Thoracic aorta (tissue), 2 donors: ENCODE measurements at places on chromosomes 6 and 20.
A peak's percentile ranks its signal among the peaks of the same experiment; 100 is the strongest.

- H3K27me3 ChIP-seq, result peaks cover 4% of the 10 kb centered on the region
- DNase-seq, result no peak
- H3K4me1 ChIP-seq, result no peaks in the 10 kb centered on the region
- H3K27ac ChIP-seq, result no peak overlapping the region
- H3K36me3 ChIP-seq, result no peaks in the 10 kb centered on the region
- H3K4me3 ChIP-seq, result peak overlapping the region; percentile 60
Observed at GRCh38 chr20:728256-728944, 39.9 kb downstream of the SLC52A3 start.

DNA sequence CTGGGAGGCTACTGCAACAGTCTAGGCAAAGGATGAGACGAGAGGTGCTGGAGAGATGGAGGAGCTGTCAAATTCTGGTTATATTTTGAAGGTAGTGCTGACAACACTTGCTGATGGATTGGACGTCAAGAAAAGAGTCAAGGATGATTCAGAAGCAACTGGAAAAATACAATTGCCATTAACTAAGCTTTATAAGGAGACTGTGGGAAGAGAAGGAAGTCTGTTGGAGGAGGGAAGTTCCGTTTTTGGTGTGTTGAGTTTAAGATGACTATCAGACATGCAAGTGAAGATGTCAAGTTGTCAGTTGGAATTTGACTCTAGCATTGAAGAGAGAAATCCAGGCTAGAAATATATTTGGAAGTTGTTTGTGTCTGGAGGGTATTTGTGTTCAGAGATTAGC, 358.1 kb downstream of the RNGTT start:
- no peaks in the 10 kb centered on the region for H3K27me3 ChIP-seq
- H3K27ac ChIP-seq, result no peak overlapping the region
- H3K4me3 ChIP-seq, result no peak overlapping the region
- no peak for DNase-seq
- H3K36me3 ChIP-seq, result no peaks in the 10 kb centered on the region

DNA sequence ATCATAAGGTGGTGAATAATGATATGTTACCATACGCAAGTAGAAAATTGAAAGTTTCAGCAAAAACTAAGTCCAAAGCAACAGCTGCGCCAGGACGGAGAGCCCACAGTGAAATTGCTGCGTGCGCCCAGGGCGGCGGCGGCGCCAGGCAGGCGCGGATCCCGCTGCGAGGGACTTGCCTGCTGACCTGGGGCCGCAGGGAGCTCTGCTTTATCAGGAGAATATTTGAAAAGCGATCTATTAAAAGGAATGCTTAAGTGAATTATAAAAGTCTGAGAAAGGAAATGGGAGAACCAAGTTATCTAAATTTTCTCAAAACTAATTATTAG, 85.4 kb downstream of the THBS2 start:
- H3K36me3 ChIP-seq, result no peaks in the 10 kb centered on the region
- H3K27ac ChIP-seq, result peak overlapping the region; percentile 96
- H3K27me3 ChIP-seq, result no peaks in the 10 kb centered on the region
- H3K4me3 ChIP-seq, result peak overlapping the region; percentile 48
- DNase-seq, result no peak

- no peak overlapping the region for H3K27ac ChIP-seq
- no peaks in the 10 kb centered on the region for H3K27me3 ChIP-seq
- peaks cover 6% of the 10 kb centered on the region for H3K4me1 ChIP-seq
- H3K4me3 ChIP-seq, result no peak overlapping the region
- DNase-seq, result no peak
Observed at GRCh38 chr6:161437851-161438250, 164.0 kb upstream of the AGPAT4 start.

DNA sequence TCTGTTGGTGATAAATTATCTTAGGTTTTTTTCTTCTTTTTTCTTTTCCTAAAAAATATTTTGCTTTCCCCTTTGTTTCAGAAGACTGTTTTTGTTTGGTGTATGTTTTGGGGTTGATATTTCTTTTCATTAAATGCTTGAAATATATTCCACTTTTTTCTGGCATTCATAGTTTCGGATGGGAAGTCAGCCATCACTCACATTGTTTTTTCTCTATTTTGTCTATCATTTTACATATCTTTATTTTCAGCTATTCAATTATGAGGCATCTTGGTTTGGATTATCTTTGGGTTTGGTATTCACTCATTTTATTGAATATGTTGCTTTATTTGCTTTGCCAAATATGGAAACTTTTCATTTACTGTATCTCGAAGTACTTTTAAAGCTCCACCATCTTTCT, 600.5 kb upstream of the EYS start:
- no peak overlapping the region for H3K4me3 ChIP-seq
- no peak overlapping the region for H3K27ac ChIP-seq
- H3K4me1 ChIP-seq, result no peaks in the 10 kb centered on the region
- no peaks in the 10 kb centered on the region for H3K27me3 ChIP-seq
- no peaks in the 10 kb centered on the region for H3K36me3 ChIP-seq
- DNase-seq, result no peak

DNA sequence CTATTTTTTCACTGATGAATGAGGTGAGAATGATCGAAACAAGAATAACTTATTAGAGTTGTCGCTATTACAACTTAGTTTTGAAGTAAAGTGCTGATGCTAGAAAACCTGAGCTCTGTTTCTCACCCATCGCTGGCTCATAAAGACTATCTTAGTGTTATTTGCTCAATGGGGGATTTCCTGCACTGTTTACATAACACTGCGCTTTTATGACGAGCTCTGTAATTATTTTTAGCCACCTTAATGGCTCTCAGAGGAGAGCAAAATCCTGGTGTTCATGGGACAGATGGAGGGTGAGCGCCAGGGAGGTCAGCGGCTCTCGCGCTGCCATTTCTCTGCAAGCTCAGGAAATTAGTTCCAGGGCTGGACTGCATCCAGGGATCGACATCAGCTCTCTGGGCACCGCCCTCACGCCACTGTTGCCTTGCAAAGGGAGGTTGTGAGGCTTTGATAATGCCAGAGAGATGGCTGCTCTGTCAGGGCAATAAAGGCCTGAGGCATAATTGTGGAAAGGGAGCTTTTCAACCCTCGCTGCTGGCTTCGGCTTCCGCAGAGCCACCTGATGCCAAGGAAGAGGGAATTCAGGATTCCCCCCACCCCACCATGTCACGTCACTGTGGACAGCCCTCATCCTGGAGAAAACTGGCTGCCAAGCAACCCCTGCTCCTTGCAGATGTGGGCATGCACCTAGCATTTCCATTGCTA, 72.0 kb downstream of the DACT2 start:
- H3K27me3 ChIP-seq, result no peaks in the 10 kb centered on the region
- H3K4me3 ChIP-seq, result no peak overlapping the region
- DNase-seq, result no peak
- H3K36me3 ChIP-seq, result no peaks in the 10 kb centered on the region

- no peaks in the 10 kb centered on the region for H3K27me3 ChIP-seq
- no peak overlapping the region for H3K4me3 ChIP-seq
- no peak for DNase-seq
- H3K27ac ChIP-seq, result no peak overlapping the region
- H3K4me1 ChIP-seq, result peaks cover 13% of the 10 kb centered on the region
- no peaks in the 10 kb centered on the region for H3K36me3 ChIP-seq
Observed at GRCh38 chr20:57753332-57754164, 43.7 kb upstream of the PMEPA1 start.

DNA sequence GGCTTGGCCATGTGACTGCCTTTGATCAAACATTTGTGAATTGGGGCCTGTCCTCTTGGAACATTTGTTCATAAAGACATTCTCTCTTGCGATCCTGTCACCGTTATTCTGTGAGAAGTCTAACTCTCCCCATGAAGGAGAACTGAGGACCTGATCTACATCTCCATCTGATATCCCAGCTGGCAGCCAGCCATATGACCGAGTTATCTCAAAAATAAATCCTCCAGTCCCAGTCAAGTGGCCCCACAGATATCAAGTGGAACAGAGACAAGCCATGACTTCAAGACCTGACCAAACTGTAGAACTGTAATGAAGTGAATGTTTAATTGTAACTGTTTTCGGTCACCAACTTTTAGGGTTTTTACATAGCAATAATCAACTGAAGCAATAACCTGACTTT, 25.7 kb downstream of the SNX3 start:
- H3K27ac ChIP-seq, result no peak overlapping the region
- no peaks in the 10 kb centered on the region for H3K36me3 ChIP-seq
- H3K4me1 ChIP-seq, result peaks cover 7% of the 10 kb centered on the region
- no peaks in the 10 kb centered on the region for H3K27me3 ChIP-seq

GRCh38 chr6:166484863-166485262, 101.6 kb downstream of the RAMACL start:
- no peak overlapping the region for H3K27ac ChIP-seq
- peaks cover 8% of the 10 kb centered on the region for H3K4me1 ChIP-seq
- H3K27me3 ChIP-seq, result no peaks in the 10 kb centered on the region
- H3K36me3 ChIP-seq, result no peaks in the 10 kb centered on the region
- H3K4me3 ChIP-seq, result no peak overlapping the region
- no peak for DNase-seq
